Stimulated activated CD4-positive, alpha-beta T cell treated with anti-CD3 and anti-CD28 coated beads, TNF-alpha, amount 100 ng/mL, for 4 hours (primary cell): ENCODE measurements at places on chromosomes 12 and 14.

- DNase-seq: no peak
These were observed 94.8 kb downstream of the BMP4 start for GRCh38 chr14:53861781-53862180.

DNA sequence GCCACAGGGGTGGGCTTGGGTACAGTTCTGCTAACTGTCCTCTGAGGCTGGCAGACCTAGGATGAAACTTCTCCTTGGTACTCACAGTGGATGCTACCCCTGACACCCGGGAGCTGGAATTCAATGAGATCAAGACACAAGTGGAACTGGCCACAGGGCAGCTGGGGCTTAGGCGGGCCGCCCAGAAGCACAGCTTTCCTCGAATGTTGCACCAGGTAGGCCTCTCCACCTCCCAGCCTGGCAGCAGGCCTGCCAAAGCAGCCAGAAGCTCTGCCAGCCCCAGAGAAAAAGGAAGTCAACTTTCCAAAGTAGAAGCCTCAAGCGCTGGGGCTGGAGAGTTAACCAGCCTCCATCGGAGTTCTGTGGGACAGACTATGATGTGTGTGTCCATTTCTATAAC is 2.4 kb upstream of the NRL start:
- no peak for DNase-seq

GRCh38 chr12:96218989-96219678 is 25.0 kb downstream of the ELK3 start:
- DNase-seq: no peak

DNA sequence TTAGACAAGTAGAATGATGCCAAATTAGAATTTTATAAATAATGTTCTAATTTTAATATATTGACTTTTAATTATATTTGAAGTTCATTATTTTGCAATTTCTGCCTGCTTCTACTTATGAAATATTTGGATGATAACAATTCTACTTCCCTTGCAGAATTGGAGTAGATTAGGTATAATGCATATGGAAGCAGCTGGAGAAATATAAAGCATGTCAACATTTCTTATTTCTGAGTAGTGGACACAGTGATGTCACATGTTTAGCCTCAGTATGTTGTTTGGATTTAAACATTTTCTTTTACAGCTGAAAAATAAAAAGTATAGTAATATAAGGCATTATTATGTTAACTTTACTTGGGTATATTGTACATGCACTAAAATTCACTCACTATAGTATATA is 344.2 kb upstream of the E2F7 start:
- DNase-seq: no peak

GRCh38 chr12:59620326-59620725 is 24.5 kb downstream of the SLC16A7 start:
- no peak for DNase-seq

DNA sequence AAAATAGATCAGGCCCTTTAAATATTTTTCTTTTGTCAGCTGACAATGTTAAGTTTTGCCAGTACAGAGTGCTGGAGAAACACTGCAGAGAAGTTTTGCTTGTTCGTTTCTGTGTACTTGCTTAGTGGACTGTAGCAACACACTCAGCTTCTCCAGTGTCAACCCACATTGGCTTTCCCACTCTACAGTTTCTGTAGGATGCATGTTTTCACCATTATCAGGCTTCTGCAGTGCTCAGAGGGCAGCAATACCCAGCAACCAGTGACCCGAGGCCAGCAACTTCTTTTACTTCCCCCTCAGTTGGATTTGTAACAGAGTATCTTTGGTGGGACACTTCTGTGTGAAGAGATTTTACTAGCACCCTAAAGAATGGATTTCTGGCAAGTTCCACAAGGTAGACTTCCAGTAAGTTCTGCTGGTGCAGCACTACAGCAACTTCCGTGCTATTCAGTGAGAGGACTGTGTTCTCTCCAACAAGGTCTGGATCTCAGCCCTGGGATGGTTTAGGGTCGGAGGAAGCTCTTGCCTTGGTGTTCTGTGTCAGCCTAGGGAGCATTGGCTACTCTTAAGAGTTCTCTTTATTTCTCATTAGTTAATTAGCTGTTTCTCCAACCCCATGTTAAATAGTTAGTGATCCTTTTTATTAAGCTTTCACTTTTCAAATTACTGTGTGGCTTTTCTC is 70.4 kb downstream of the FUT8 start:
- no peak for DNase-seq
